Suppressor macrophage (primary cell): ENCODE measurements at places on chromosomes 12 and 14.
A peak's percentile ranks its signal among the peaks of the same experiment; 100 is the strongest.

DNA sequence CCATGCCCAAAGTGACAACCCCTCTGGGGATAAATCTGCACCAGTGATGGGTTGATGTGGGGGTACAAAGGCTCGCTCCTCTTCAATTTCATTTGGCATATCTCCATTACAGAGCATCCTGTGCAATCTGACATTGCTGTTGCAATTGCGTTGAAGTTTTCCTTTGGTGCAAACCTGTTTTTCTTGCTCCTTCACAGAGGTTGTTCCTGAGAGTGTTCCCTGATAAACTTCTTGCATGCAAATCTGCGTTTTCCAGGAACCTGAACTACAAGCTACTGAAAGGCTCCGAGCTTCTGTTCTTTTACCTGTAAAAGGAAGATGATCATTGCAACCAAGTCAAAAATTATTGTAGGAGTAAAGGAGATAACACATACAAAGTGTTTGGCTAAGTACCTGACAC, 26.1 kb downstream of the SERPINA11 start:
- no peak for DNase-seq

- DNase-seq = no peak
Measured at GRCh38 chr12:87280893-87281292, 748.3 kb downstream of the C12orf50 start.

DNA sequence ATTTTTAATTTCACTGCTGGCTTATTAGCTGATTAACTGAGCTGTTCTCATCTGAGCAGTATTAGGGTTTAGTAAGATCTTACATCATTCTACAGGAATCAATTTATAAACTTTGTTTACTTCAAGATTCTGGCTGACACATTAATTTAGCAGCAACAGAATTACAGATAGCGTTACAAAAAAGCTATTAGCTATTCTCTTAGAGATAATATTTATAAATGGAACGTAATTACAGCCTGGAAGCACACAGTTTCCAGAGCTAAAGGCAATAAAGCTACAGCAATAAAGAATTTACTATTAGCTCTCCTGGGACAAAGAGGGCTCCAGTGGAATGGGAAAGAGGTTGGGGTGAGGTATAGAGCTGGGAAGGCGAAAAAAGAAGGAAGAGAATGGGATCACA, 34.7 kb downstream of the PDE6H start:
- no peak for DNase-seq

GRCh38 chr12:57741844-57742738, 2.7 kb upstream of the TSPAN31 start:
- peak; percentile 71 for DNase-seq

DNA sequence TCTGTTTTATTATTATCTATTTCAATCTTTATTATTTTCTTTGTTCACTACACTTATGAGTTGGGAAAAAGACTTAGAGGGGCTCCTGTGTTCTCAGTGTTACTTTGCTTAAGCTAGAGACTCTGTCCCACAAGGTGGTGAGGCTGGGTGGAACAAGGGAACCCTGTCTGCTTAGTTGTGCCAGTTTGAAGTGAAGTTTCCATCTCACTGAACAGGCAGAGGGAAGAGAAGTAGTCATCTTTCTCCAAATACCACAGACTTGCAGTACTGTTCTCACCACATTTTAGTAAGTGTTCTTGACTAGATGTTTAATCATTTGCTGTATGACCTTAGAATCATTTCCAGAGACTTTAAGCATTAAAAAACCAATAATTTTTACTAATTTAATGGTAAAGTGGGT, 195.7 kb upstream of the NEDD1 start:
- no peak for DNase-seq

- no peak for DNase-seq
Measured at GRCh38 chr12:60947533-60947932, 1312.7 kb upstream of the USP15 start.

- no peak for DNase-seq
Measured at GRCh38 chr14:69711065-69711464, 55.9 kb upstream of the SRSF5 start.

DNA sequence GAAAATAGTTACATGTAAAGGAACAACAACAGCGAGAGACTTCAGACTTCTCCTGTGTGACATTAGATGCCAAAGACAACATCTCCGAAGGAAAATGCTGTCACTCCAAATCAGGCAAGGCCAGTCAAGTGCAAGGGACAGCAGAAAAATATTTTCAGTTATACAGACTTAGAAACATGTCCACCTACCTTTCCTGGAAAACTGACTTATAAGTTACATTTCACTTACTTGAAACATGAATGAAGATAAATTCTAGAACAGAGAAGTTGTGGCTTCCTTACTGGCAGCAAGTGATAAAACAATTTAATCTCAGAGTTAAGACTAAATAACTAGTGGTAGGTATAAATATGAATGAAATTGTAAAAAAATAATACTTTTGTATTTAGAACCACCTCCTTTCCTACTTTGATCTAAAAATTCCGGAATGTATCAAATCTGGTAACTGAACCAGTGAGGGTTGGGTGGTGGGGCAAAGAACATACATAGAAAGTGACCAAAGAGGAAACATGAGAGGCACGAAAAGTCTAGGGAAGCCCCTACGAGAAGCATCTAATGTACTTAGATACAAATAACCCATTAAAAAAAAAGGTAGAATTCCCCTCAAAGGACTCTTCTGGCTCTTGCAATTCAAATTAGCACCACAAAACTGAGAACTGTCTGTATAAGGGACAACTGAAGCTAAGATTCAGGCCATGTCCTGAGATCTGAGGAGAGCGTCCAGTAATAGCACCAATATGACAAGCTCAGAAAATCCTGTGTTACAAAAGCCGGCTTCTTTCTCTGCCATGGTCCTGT, 21.2 kb downstream of the MTHFD1 start:
- DNase-seq = no peak

DNA sequence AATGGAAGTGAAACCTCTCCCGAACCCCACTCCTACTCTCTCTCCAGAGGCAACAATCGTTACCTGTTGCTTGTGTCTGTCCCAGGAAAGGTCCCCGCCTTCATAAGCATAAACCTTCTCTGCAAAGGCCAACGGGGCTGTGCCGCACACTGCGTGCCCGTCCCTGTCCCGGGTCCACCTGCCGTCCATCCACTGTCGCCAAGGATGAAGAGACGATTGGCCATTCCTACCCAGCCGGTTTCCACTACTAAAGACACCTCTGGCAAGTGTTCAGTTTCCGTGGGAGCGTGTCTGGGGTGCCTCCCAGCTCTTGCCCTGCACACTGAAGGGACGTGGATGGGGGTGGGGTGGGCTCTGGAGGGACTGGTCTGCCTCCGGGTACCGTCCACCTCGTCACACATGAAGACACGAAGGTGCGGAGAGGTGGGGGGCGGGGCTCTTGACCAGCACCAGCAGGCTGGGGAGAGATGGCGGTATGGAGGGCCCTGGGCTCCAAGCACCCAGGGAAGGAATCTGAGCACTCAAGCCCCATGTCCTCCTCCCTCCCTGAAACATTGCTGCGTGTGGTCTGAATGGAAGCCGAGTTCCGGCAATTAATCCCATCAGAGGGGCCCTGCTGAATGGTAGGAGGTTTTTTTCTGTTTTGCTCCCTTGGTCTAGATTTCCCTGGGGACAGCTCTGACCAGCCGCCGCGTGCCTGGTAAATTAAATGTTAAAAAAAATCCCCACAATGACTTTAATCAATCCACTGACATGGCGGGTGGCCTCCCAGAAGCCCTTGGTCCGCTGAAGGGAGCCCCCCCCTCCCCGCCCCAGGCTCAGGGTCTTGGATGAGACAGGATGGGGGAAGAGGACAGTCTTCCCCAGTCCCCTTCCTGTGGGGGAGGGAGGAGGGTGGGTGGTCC, 4.1 kb upstream of the KIF26A start:
- DNase-seq = no peak

DNA sequence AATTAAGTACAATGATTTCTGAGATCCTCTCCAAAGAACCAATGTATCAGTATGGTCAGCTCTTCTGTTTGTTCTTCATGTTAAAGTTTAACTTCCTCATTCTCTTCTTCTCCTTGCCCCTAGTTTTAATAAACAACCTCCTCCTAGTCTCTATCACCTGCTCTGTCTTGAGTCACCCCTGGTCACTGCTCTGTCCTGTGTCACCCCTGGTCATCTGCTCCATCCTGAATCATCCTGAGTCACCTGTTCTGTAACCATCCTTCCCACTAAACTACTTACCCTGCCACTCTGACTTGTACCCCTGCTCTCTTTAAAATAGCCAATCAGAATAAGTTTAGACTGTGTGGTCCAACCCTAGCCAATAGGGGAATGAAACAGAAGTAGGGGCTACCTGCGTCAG, 100.5 kb downstream of the ALG10B start:
- DNase-seq = peak; percentile 48

- no peak for DNase-seq
Measured at GRCh38 chr14:100528962-100529560, 58.2 kb downstream of the BEGAIN start.

- no peak for DNase-seq
Measured at GRCh38 chr12:22248571-22249115, 85.9 kb downstream of the ST8SIA1 start.

- no peak for DNase-seq
Measured at GRCh38 chr12:4626543-4626942, 22.3 kb downstream of the AKAP3 start.

DNA sequence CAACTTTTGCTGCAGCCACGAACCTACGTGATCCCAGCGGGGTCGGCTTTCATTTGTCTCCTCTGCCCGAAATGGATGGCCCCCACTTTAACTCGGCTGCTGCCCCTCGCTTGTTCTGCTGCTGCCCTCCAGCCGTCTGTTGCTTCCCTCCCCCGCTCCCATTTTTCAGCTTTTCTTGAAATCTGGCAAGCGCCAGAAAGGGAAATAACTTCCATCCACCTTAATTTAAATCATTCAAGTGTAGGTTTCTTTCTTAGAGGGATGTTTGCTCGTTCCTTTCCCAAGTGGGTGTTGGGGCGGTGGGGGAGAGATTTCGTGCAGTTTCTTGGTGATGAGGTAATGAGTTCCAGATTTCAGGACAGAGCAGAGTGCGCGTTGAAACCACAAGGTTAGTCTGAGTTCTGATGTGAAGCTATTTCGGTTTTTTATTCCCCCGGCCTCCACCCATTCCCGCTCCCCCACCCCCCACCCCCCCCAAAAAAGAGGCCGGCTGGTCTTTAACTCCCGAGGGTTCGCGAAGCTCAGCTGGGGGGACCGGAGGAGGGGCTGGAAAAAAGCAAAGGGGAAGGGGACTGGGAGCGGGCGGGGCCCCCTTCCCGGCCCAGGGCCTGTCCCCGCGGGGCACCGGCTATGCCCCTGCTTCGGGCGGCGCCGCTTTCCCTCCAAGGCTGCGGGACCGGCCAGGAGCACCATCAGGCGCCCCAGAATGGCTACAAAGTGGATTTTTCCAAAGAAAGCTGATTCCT, 2.2 kb upstream of the ZFP36L1 start:
- DNase-seq = peak; percentile 79

- DNase-seq = peak; percentile 36
Measured at GRCh38 chr14:53126731-53127130, 26.4 kb downstream of the DDHD1 start.

- DNase-seq = no peak
Measured at GRCh38 chr14:63039866-63040265, 5.4 kb downstream of the KCNH5 start.

GRCh38 chr14:78697341-78697740, 527.2 kb downstream of the NRXN3 start:
- no peak for DNase-seq

DNA sequence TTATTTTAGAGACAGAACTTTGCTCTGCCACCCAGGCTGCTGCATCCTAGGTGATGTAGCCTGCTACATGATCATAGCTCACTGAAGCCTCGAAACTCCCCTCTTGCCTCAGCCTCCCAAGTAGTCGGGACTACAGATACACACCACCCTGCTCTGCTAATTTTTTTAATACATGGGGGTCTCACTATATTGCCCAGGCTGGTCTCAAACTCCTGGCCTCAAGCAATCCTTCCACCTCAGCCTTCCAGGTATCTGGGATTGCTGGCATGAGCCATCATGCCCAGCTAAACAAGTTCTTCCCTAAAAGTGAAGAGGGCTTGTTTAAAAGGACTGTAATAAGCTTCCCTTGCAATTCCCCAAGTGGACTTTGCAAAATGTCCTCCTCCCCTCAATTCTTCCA, 310.4 kb downstream of the PAWR start:
- DNase-seq = no peak

GRCh38 chr12:103013741-103014300, 56.3 kb downstream of the ASCL1 start:
- no peak for DNase-seq

GRCh38 chr14:90355540-90356518, 24.1 kb upstream of the NRDE2 start:
- DNase-seq = no peak

GRCh38 chr12:99680276-99680675, 32.7 kb downstream of the GARIN6 start:
- DNase-seq = no peak

- peak; percentile 37 for DNase-seq
Measured at GRCh38 chr12:45256721-45257120, 40.8 kb downstream of the ANO6 start.

DNA sequence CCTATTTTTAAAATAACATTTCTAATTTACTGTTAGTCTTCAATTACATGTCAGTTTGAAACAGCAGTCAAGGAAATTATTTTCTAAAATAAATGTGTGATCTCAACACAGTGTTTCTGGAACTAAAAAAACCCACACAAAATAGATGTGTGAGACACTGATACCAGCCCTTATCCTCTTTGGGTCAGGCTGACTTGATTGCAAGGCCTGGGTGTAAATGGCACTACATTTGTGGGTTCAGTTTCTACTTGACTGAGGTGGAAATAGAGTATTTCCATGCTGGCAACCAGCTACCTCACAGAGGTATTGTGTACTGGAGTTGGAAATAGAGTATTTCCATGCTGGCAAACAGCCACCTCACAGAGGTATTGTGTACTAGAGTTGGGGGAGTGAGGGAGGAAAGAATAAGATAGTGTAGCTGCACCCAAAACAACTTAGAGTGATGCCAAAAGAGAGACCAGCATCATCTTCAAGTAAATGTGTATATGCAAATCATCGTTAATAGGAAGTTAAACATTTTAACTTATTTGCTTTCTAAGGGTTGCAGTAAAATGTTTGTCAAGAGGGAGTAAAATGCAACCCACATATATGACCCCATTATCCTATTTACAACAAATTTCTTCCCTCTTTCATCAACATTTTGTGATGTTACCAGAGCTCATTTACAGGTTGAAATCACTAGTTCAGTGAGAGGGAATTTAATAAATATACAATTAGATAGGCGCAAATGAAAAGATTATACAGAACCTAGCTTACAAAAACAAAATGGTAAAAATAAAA, 10.7 kb upstream of the LYZ start:
- DNase-seq = peak; percentile 26

- peak; percentile 42 for DNase-seq
Measured at GRCh38 chr14:105255021-105255507, 6.7 kb downstream of the BTBD6 start.

- DNase-seq = no peak
Measured at GRCh38 chr14:63654346-63654745, 12.7 kb upstream of the WDR89 start.

- DNase-seq = no peak
Measured at GRCh38 chr14:104598039-104598909, 6.3 kb downstream of the TMEM179 start.
